ENCODE measurements at places on chromosomes 6 and 20.

DNA sequence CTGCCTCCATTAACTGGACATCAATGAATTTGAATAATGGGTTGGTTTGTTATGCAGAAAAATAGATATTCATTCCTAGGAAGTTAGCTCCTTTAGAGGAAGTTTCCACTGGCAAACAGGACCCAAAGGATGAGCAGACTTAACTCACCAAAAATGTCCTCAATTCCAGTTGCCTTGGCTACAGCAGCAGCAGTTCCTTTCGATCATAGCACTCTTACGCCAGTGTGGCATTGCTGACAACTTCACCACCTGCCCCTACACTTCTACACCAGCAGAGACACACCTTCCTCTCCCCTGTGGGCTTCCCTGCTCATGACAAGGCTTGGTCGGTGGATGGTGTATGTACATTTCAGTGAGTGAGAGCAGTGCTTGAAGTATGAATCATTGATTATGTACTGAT lies 532.8 kb downstream of the QKI start:
- no peak for DNase-seq

DNA sequence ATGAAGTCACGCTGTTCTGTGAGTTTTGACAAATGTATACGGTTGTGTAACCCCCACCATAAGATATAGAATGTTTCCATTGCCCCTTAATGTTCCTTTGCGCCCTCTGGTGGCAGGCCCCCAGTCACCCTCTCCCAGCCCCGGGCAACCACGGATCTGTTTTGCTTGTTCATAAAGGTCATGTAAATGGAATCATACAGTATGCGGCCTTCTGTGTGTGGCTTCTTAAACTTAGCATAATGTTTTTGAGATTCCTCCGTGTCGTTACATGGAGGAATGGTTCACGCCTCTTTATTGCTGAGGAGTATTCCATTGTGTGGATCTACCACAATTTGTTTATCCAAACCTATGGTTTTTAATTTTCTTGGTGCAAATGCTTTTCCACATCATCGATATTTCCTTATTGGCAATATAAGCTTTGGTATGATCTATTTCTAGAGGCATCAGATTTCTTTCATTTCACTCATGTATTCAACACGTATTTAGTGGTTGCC lies 28.4 kb downstream of the LYRM2 start:
- DNase-seq = peak; percentile 1

GRCh38 chr6:4732691-4733315 lies 43.4 kb upstream of the CDYL start:
- DNase-seq = peak; percentile 2

DNA sequence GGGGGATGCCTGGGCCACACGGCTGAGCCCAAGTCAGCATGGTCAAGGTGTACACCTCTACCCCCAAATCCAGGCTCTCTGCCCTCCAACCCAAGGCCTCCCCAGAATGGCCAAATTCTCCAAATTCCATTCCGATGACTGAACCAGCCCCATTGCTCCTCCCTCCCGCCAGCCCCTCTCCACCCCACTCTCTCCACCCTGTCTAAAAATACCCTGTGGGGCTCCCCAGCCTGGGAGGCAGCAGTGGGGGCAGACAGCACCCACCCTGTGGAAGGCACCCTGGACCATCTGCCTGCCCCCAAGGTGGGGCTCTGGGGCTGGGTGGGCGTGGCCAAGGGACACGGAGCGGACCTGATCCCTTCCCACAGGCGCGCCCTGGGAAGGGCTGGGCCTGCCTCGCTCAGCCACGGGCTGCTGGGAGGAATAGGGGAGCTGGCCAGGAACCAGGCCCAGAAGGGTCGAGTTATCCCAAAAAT lies 11.4 kb downstream of the TEAD3 start:
- no peak for DNase-seq

- no peak for DNase-seq
These were observed 170.8 kb downstream of the TMEM242 start for GRCh38 chr6:157152556-157152955.

GRCh38 chr6:112123982-112124381 lies 36.6 kb downstream of the FAM229B start:
- DNase-seq = no peak

GRCh38 chr20:61805365-61805764 lies 260.3 kb downstream of the TAF4 start:
- no peak for DNase-seq

- DNase-seq = no peak
These were observed 22.6 kb downstream of the MYH7B start for GRCh38 chr20:34978092-34978744.

GRCh38 chr6:116217069-116217468 lies 36.8 kb downstream of the TSPYL4 start:
- peak; percentile 19 for DNase-seq

DNA sequence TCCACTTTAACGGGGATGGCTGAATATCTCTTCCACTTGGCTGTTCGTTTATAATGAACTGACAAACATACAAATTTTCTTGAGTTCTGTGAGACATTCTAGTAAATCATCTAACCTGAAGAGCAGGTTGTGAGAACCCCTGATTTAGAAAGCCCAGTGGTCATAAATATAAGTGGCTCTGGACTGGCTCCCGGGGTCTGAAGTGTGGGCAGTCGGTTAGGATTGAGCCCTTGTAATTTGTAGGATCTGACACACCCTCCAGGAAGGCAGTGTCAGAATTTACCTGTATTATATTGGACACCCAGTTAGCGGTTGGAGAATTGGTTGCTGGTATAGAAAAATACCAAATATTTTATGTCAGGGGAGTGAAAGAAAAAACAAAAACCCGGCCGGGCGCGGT lies 6.8 kb upstream of the GMEB2 start:
- DNase-seq = no peak

- DNase-seq = no peak
These were observed 80.5 kb downstream of the PRSS35 start for GRCh38 chr6:83592770-83593394.
